ENCODE measurements at places on chromosomes 3 and 15.

GRCh38 chr3:48553361-48553760, 3.2 kb downstream of the PFKFB4 start:
- DNase-seq, result no peak

- no peak for DNase-seq
Measured at GRCh38 chr3:173139420-173139819, 1.6 kb downstream of the SPATA16 start.

GRCh38 chr15:70236341-70237086, 138.8 kb upstream of the TLE3 start:
- no peak for DNase-seq

DNA sequence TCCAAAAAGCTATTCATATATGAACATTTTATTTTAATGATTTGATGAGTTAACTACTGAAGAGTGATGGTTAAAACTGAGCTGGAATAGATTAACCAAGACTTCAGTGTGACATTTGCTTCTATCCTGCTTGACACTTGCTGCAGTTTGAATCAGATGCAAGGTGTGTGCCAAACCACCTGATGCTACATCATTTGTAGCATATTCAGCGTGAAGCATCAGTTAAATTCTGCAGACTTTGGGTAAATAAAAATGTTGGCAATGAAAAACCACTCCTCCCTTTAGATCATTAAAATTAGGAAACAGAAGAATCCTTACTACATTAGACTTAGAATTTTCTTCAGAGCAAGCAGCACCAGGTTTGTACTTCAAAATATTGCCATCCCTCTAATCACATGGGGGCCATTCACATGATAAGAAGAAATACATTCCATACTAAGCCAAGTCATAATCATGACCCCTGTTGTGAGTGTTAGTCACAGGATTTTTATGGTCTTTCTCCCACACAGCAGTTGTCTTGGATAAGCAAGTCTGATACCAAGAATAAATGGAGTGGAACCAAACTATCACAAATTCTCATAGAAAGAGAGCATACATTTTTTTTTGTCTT, 160.7 kb upstream of the TNIK start:
- DNase-seq, result no peak

GRCh38 chr3:31225923-31226322, 306.8 kb upstream of the STT3B start:
- no peak for DNase-seq

DNA sequence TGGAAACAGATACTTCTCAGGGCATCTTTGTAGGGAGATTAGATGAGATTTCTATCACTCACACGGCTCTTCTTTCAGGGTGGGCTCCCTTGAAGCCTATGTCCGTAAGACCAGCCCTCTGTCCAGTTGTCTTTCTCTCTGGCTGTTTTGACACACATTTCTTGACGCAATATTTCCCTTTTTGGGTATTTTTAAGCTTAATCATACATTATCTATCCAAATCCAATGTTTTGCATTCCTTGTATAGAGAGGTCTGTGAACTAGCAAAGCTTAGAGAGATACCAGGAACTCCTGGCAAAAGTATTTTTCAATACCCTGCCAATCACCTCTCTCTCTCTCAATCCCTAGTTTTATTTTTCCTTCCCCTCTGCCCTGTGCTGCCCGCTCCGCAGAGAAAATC, 79.3 kb downstream of the EOMES start:
- DNase-seq, result no peak

DNA sequence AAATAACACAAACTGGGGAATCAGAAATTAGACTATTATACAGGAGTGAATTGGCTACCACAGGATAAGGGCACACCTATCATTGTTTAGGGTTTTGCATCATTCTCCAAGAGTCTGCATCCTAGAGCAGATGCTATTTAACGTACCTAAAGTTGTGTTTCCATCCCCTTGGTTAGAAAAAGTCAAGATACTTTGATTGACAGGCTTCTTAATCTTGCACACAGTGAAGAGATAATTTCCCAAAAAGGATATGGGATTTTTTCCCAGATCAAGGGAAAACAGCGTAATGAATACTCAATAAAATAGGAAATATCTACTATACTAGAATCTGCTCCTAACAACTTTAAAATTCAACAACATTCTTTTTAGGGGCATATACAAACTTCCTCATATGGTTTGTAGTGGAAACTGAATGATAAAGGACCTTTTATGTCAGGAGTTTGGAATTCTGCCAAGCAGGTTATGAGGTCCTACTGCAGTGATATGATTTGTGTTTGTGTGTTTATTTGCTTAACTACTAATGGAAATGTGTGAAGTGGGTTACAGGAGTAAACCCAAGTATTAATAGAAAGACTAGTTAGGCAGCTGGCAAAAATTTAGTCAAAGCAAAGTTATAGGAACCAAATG, 124.1 kb upstream of the MME start:
- DNase-seq, result no peak

- no peak for DNase-seq
Measured at GRCh38 chr15:98187549-98187948, 227.0 kb downstream of the ARRDC4 start.

- no peak for DNase-seq
Measured at GRCh38 chr3:18580268-18580667, 155.1 kb upstream of the SATB1 start.

DNA sequence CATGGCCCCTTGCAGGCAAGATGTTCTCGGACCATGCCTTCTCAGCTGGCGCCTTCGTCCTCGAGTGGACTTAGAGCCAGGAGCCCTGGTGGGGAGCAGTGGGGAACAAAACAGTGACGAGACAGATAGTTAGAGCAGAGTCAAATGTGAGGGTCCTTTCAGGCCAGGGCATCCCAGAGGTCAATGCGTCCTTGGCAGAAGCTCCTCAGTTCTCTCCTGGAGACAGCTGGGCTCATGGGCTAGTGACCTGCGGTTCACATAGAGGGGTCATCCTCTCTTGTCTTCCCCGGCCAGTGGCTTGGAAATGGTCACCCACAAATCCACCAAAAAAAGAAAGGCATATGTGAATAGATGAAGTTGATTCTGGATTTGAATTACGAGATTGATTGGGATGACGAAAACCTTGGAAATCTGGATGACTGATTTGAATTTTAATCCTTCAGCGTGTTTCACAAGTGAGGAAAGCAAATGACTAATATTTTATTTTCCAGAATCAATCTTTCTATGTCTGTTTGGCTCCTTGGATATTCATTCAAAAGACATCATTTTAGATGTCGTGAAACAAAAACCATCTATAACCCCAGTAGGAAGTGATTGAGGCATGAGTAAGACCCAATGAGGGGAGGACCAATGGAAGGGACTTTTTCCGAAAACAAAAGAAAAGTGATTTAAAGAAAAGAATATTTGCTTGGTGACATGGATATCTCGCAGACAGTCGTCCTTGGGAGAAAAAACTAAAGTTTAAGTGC, 84.5 kb downstream of the ASB7 start:
- DNase-seq, result no peak

DNA sequence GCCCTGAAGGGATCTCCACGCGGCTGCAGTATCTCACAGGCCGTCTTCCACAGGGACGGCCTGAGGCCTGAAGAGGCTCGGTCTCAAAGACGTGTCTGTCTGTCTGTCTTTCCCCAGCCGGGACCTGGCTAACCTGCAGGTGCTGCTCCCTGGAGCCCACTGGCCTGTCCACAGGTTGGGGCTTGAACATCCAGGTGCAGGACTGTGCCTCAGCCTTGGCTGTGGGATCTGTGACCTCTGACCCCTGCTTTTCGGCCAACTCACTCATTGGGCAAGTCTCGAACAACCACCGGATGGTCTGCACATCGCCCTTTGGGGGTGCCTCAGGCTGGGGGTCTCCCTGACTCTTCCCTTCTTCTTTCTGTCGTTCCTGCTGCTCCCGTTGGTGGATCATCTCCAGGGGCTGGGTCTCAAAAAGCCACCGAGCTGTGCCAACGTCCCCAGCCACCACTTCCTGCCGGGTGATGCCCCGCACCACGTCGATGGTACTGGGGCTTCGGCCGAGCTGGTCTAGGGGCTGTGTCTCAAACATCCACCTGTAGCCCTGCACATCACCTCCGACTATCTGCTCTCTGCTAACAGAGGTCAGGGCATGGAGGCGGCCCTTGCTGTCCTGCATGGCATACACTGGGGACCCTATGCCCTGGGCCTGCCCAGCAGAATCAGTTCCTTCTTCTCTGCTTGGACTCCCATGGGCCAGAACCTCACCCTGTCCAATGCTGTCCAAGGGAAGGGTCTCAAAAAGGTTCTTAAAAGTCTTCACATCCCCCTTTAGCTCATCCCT, 4.8 kb downstream of the XIRP1 start:
- DNase-seq, result no peak

DNA sequence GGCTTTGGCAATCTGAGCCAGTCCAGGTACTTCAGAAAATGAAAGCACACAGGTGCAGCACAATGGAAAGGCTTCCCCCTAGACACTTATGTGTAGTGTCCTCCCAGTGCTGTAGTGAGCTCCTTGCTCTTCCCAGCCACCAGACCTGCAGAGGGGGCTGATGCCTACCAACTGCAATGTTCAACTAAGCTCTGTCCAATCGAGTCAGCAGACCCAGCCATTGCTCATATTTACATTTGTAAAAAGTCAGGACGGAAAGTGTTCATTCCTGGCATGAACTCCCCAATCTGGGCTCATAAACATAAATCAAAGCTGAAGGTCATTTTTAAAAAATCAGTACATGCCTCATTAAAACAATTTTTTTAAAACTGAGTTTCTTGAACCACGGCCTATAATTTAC, 73.0 kb downstream of the FOXP1 start:
- DNase-seq, result no peak

GRCh38 chr15:66885281-66885915, 180.0 kb upstream of the SMAD3 start:
- no peak for DNase-seq

- DNase-seq, result no peak
Measured at GRCh38 chr15:42060797-42061196, 33.6 kb downstream of the PLA2G4D start.

- no peak for DNase-seq
Measured at GRCh38 chr15:25439369-25439836, 579 bp upstream of the UBE3A start.

DNA sequence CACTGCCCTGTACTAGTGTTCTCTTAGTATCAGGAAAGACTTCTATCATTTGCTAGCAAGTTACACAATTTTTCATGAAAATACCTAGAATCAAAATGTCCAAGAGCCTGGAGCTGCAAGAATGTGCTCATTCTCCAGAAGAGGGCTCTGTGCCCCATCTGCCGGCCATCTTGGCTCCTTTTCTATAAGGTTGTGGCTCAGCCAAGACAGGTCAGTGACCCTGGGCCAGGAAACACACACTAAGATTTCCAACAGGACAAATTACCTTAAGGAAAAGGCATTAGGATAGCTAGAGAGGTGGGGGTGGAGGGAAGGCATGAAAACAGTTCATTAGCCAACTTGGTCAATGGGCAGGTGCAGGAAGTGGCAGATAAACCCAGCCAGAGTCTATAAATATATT, 20.7 kb downstream of the TIMP4 start:
- no peak for DNase-seq

GRCh38 chr15:89747708-89748682, 3.1 kb downstream of the MESP1 start:
- no peak for DNase-seq

DNA sequence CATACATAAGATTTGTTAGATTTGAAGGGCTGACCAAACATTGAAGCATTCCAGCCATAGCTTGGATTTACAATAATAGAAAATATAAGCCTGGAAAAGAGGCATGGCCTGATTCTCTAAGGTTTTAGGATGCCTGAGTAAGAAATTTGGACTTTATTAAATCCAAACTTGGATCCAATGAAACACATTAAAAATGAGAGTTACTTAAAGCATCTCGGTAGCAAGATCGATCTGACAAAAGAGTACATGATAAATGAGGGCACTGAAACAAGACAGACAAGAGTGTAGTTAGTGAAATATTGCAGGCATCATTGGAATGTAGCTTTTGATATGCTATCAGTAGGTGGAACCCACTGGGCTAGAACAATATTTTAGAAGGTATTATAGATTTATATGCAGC, 855.7 kb upstream of the DPPA4 start:
- no peak for DNase-seq

Measured in activated naive CD4-positive, alpha-beta T cell treated with anti-CD3 and anti-CD28 coated beads, Interleukin-2, amount 50 U/mL, for 16 hours (primary cell).